ENCODE measurements at places on chromosomes 7 and 10.

- peak; percentile 74 for DNase-seq
Observed at GRCh38 chr7:51187941-51188340, 128.7 kb downstream of the COBL start.

DNA sequence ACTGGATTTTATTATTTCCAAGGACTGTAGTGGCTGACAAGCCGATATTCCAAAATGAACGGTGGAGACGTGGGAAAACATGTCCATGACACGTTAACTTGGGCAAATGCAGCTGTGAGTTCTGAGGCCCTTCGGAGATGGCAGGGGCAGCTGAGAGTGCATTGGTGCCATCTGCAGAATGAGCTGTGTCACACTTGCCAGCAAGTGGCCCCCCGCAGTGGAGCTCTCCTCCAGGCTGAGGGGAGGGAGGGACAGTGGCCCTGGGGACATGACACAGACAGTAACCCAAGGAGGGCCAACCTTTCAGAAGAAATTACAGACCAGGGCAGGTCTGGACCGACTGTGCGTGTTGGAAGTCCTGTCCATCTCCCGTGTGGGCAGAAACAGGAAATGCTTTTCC lies 139.4 kb downstream of the SVIL start:
- DNase-seq, result no peak

GRCh38 chr7:10121631-10122030 lies 852.0 kb upstream of the PHF14 start:
- DNase-seq, result peak; percentile 21

DNA sequence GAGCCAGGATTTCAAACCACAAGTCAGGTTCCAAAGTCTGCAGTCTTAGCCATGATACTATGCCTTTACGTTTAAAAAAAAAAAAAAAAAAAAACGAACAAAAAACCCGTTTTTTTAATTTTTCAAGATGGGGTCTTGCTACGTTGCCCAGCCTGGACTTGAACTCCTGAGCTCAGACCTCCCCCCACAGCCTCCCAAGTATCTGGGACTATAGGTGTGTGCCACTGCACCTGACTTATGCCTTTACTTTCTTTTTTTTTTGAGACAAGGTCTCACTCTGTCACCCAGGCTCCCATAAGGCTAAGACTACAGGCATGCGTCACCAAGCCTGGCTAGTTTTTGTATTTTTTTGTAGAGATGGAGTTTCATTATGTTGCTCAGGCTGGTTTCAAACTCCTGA lies 14.7 kb downstream of the ASNS start:
- no peak for DNase-seq

DNA sequence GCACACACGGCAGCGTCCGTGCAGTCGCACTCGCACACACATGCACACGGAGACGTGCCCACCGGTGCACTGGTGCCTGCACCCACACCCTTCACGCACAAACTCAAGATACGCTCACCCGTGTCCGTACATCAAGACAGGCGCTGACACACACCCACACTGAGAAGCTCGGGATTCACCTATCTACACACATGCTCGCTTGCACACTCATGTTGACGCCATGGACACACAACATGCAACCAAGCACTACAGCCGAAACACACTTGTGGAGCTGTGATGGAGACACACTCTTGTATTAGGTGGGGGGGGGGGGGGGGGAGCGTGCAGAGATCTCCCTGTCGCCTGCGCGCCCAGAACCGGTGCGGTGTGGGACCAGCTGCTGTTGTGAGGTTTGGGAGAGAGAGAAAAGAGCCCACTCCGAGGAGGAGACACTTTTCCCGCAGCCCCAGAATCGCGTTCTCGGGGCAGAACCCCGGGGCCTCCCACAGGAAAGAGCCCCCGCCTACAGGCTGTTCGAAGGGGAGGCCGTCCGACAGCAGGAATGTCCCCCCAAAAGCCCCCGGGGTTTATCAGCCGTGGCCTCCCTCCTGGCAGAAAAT lies 605 bp upstream of the NFKB2 start:
- DNase-seq, result no peak

DNA sequence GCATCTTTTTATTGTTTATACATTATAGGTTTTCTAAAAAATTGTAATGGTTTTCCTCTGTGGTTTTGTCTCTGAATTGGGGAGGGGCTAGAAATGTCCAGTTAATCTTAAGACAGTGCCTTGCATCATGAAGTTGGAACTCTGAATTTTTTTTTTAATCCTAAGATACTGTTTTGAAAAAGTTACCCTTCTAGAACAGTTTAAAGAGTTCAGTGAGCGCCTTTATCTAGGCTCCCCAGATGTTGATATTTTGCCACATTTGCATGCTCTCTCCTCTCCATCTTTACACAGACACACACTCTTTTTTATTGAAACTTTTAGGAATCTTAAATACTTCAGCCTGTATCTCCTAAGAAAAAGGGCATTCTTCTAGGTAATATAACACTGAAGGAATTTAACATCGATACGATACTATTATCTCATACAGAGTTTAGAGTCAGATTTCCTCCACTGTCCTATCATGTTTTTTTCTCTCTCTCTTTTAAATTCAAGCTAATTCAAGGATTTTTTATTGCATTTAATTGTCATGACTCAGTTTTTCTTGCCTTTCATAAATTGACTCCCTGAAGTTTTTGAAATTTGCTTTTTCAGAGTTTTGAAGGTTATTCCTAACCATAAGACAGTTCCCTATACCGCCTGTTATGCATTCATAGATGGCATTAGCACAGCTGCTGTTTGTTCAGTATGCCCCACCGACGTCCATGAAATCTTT lies 31.5 kb downstream of the PRKAR2B start:
- DNase-seq, result no peak

DNA sequence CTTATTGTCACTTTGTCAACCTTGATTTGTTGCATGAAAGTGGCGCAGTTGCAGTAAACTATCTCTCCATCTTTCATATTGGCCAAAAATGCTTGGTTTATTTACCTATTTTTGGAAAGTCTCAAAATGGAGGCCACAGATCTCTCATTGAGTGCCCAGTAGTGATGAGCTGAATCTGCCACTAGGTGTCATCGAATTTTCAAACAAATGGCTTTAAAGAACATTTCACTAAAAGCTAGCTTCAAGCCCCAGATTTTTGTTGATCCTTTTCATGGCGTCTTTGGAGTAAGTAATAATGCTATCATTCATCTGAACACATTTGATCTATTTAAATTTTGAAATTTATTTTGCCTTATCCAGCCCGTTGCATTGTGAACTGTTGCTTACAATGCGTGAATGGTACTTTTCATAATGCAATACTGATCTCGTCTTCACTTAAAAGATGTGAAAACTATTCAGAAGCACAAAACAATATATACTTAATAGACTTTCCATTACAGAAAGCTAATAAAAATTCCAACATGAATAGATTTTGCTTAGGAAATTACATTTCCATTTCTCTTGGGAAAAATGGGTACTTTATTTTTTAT lies 236.2 kb downstream of the DNAJB9 start:
- DNase-seq, result peak; percentile 14

- no peak for DNase-seq
Observed at GRCh38 chr7:30585675-30586074, 9.0 kb upstream of the GARS1 start.

GRCh38 chr7:94244760-94245159 lies 149.9 kb upstream of the COL1A2 start:
- DNase-seq, result no peak

- DNase-seq, result no peak
Observed at GRCh38 chr10:54133203-54133602, 667.8 kb downstream of the PCDH15 start.

GRCh38 chr7:140079121-140079536 lies 16.4 kb upstream of the PARP12 start:
- DNase-seq, result peak; percentile 78

DNA sequence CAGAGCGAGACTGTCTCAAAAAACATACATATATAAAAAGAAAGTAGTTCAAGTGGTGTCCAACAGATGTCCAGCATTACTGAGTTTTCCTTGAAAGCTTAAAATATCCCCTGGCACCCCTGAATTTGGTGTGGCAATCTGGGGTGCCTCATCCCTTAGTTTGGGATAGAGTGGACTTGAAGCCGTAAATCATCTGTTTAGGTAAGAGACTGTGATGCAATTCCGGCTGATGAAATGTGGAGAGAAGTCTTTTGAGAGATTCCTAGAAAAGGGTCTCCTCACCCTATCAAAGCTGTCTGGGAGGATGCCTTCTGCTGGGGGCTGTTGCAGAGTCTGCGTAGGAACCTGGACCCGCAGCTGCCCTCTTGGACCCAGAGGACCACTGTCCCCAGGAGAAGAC lies 408.0 kb downstream of the RPS24 start:
- no peak for DNase-seq

GRCh38 chr10:77401683-77402082 lies 235.9 kb downstream of the KCNMA1 start:
- no peak for DNase-seq

DNA sequence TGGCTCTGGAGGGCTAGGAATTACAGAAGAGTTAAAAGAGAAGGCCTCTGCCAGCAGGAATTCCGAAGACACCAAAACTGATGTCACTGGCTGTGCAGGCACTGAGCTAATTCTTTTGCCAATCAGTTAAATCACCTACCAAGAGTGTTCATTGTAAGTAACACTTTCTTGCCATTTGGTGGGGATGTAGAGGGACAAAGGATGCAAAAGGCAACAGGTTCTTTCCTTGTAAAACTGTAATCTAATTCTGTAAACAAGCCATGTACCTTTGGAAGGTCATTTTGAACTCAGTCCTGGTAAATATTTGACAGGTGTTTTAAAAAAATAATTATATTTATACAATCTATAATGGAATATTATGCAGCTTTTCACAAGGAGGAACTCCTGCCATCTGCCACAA lies 438.4 kb downstream of the AUTS2 start:
- DNase-seq, result no peak

- DNase-seq, result no peak
Observed at GRCh38 chr10:57806675-57807074, 461.0 kb downstream of the IPMK start.

- DNase-seq, result no peak
Observed at GRCh38 chr7:155870334-155871180, 58.3 kb upstream of the SHH start.

DNA sequence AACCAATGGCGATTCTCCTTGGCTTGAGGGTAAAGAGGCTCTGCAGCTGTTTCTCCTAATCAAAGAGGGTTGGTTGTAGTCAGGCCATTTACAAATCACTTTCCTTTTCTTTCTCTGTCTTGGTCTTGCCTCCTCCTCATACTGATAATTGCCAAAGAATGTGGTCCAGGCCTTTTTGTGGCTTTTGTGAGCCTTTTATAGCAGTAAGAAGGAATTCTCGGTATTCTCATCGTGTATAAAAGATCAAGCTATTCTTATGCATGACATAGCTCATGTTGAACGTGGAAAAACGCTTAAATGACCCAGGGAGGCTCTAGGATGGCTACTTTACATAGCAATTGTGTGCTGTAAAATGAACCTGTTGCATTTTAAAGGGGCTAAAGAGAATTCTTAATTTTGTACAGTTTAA lies 62.6 kb downstream of the RBM20 start:
- peak; percentile 63 for DNase-seq

GRCh38 chr7:111009526-111010040 lies 81.3 kb upstream of the LRRN3 start:
- DNase-seq, result no peak

DNA sequence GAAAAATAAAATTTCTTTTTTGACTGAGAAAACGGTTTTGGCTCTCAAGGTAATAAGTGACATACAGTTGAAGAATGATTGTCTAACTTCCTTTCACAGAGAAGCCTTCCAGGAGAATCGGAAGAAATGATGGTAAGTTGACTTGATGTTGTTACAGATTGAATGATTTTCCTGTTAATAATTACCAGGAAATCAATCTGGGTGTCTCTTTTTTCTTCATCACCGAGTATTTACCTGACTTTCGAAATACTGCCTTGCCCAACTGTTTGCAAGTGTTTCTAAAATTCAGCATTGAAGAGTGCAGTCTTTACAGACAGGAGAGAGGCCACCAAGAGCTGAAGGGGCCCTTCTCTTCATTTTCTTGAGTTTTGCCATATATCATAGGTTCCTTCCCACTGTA lies 4.0 kb downstream of the ITIH2 start:
- DNase-seq, result no peak

GRCh38 chr7:115116773-115117715 lies 195.2 kb downstream of the MDFIC start:
- no peak for DNase-seq

- DNase-seq, result no peak
Observed at GRCh38 chr7:2358968-2359527, 4.4 kb downstream of the EIF3B start.

- DNase-seq, result no peak
Observed at GRCh38 chr7:111840528-111840927, 278.2 kb upstream of the IMMP2L start.

DNA sequence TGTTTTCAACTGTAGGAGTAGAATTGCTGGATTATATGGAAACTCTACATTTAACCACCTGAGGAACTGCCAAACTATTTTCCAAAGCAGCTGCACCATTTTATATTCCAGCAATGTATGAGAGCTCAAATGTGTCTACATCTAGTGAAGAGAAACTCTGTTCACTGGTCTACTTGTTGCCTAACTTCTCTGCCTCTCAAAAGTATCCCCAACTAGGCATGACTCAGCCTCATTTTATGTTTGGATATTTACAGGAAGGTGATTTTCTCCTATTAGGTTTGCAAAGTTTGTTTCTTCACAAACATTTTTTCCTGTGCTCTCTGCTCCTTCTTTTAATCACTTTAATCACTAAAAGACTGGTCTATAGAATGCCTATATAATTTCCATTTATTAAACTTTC lies 37.1 kb upstream of the SRI start:
- DNase-seq, result no peak

GRCh38 chr10:83685458-83685857 lies 453.9 kb upstream of the GHITM start:
- DNase-seq, result no peak

DNA sequence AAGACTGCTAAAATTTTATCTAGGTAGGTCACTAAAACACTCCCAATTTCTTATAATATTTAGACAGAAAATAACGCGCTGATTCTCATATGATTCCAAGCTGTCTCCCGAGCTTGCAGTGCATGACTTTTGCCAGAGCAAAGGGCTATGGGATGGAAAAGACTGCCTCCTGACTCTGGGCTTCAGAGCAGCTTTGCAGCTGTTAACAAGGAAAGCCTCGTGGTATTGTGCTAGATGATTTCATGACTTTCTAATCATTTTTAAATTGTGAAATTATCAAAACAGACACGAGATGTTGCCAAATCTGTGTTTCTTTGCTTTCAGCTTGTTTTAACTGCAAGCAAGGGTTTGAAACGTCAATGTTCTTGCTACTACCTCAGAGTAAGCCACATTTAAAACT lies 238.3 kb downstream of the AGMO start:
- DNase-seq, result no peak

DNA sequence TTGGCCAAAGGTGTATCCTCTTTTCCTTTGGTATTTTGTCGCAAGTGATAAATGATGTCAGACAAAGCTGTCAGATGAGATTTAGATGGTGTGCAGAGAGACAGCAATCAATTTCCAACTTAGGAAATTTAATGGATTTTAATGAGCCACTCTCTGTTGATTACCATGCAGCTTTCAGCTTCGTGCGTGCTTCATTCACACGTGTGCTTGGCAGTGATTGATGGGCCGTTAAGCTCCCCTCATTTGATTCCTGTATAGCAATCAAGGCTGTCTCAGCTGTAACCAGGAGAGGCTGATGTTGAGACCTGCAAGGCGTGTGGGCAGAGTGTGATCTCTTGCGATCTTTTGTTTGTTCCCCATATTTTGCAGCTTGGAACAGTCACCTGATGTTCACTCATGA lies 439.6 kb downstream of the CALN1 start:
- peak; percentile 2 for DNase-seq

Measured in ELF-1 (cell line).